ENCODE measurements at places on chromosomes 1 and 21.

DNA sequence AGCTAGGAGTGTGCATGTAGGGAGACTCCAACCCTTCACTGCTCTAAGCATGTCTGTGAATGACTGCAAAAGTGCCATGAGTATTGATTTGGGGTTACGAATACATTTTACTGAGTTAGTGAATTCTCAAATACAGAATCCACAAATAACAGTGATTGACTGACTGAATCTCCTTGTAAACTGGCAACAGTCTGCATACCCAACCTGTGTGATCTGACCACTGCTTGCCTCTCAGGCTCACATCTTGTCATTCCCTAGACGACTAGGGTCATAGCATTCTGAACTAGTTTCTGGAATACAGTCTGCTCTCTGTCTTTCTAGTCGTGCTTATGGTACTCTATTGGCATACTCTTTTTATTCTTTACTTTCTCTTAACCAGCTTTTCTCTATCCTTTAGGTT is 7.4 kb downstream of the RRP15 start:
- no peak for DNase-seq

DNA sequence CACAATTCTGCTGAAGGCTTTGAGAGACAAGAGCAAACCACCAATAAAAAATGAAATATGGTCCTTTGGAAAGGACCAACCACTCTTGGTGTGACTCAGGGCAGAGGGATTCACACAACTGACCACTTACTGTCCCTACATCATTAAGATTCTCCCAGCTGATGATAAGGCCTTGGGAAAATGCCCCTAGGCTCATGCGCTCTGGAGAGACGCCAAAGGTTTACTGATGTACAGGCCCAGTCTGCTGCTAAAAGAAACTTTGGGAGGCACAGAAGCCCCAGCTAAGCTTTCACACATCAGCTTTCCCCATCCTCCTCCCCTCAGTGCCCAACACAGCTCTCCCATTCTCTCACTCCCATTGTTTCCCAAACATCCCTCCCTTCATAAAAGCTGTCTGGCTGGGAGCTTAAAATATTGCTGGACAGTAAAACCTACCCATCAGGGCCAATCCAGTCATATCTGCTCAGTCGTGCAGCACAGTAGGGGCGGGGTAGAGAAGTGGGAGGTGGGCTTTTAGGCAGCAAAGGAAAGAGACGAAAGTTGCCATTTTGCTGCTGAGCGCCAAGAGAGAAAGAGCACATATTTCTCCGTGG is at the start of gene GJA8:
Gene GJA8 (plus strand): TSS at position 543 of the 593 bp plus-strand sequence. CDS start 5,161 bp downstream, outside the sequence.
- DNase-seq = no peak

DNA sequence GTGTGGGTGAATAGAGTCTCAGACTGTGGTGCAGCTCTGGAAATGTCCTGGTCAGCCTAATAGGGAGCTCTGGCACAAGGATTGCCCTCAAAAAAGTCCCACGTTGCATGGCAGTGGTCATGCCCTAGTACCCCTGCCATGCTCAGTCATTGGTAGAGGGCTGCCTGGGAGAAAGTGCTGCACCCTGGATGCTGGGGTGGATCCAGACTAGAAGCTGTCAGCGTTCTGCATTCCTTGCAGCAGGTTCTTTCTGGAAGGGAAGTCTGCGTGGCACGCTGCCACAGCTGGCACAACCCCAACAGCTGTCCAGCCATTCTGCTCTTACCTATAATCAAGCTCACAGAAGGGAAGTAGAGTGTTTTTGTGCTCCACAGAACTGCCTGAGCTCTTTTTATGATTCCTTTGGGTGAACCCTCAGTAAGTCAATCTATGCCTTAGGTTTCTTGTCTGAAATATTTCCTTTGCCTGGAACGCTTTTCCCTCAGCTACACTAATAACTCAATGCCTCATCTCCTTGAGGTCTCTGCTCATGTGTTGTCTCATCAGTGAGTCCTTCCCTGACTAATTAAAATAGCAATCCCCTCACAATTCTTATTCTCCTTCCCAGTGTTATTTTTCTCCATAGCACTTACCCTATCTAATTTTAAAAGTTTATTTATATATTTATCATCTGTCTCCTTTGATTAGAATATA is 61.5 kb upstream of the JAK1 start:
- DNase-seq = no peak

- no peak for DNase-seq
These were observed 113.6 kb upstream of the TIAM1 start for GRCh38 chr21:31457675-31458074.

DNA sequence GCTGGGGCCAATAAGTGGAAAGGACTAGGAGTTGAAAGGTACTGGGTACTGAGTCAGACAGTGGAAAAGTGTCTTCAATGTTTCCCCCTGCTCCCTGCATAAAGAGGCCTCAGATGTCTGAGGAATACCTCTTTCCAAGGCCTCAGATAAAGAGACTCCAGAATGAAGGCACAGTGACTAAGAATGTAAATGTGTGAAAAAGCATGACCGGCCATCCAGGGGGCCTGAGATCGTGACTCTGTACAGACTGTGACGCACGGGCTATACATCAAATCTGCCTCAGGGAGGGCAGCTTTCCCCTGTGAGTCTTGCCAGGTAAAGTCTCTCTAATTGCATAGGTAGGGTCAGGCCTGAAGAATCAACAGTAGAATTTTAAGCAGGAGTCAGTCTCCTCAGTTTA is 1690.5 kb downstream of the KCNT2 start:
- no peak for DNase-seq

GRCh38 chr1:72915581-72915980 is 633.2 kb upstream of the NEGR1 start:
- no peak for DNase-seq

DNA sequence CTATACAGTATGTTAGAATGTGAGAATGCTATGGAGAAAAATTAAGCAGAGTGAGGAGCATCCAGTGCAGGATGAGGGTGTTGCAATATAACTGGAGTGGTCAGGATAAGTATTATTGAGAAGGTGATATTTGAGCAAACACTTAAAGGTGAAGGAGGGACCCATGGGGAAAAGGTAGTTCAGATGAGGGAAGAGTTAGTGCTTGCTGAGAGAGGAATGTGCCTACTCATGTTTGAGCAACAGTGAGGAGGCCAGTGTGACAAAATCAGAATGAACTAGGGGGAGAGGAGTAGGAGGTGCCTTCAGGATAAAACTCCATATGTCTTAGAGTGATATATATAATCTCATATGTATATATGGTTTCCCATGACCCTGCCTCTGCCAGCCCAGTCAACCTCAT is 6.2 kb upstream of the TRIM45 start:
- DNase-seq = no peak

All from HepG2 (cell line).